ENCODE measurements at places on chromosomes 7 and 10. TPM values are rescaled to one million over a fixed set of nuclear protein-coding genes. Genes with fewer than 3 reads are reported as not detected.
A peak's percentile ranks its signal among the peaks of the same experiment; 100 is the strongest.

- DNase-seq, result peak; percentile 57
These were observed 19.3 kb downstream of the RAB11FIP2 start for GRCh38 chr10:118027397-118027796.

DNA sequence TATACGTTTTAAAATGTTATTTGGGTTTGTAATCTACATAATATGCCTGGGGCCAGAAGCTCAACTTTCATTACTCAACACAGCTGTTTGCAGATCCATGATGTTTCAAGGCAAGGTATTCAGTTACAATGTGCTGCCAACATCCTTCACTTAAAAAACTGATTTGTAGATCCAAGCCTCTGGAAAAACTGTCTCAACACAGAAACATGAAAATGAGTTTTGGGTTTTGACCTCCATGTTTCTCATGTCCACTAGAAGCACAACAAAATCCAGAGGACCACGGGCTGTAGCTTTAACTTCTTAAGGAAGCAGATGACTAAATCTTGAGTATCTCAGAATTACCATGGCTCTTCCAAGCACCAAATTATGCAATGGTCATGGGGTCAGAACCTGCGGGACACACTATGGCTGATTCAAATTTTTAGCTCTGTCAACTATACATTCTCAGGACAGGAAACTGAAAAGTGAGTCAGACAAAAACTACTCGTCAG, 247.1 kb upstream of the GRB10 start:
- no peak for DNase-seq

DNA sequence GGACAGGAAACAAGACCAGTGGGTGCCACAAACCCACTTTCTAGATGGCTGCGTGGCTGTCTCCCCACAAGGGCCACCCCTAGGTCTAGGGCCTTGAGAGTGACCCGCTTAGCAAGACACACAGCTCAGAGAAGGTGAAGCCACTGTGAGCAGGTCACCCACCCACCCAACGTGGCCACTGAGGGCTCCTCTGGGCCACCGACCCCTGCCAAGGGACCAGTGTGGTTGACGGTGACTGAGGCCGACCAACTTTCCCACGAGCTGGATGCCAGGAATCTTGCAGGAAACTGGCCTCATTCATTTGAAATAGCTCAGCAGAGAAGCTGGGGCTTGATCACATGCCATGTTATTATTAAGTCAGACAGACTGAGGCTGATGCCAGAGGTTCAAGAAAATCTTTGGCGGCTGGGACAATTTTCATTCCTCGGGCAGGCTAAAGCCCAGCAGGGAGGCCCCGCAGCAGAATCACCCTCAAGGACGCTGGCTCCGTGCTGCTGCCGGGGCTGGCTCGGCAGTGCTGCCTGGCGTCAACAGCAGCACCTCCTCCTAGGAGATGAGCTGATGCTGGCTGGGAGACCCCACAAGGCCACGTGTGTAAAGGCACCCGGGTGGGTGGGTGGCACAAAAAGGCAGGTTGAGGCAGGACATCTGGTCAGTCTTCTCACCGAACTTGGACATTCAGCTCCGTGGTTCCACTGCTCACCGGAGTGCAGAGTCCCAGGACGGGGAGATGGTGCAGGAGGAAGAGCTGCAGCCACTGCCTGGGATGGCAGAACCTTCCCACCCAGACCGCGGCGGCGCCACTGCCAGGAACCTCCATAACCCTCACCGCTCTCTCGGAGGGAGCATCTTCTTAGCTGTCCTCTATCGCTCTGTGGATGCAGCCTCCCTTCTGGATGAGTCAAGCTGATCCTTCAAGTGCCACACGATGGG, 57.8 kb downstream of the ZRANB1 start:
- DNase-seq, result peak; percentile 24

DNA sequence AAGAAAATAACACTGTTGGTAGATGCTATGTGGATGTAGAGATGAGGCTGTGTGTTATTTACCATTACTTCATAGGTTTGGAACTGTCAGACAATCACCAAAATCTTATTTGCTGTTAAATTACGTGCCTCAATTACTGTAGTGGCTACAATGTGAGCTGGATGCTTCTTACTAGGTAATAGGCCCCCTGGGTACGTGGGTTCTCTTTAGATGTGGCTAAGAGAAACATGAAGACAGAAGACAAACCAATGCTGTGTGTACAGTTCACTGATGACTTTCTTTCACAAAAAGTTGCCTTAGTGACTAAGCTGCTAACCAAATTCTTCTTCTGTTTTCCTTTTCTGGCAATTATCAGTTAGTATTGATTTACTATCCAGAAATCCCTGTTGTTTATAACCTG, 144.6 kb downstream of the SEMA3E start:
- no peak for DNase-seq

- peak; percentile 79 for DNase-seq
These were observed 1.1 kb downstream of the FKBP9 start for GRCh38 chr7:32958046-32959025.

- no peak for DNase-seq
These were observed 21.8 kb downstream of the PALD1 start for GRCh38 chr10:70500368-70500767.

- DNase-seq, result no peak
These were observed 466.4 kb upstream of the ZMIZ1 start for GRCh38 chr10:78602201-78602932.

The AKR1C4 gene
- not detected for total RNA-seq

The NUTM2E gene
- 0.03 TPM for total RNA-seq

The CDK13 gene
- 40.5 TPM for total RNA-seq

DNA sequence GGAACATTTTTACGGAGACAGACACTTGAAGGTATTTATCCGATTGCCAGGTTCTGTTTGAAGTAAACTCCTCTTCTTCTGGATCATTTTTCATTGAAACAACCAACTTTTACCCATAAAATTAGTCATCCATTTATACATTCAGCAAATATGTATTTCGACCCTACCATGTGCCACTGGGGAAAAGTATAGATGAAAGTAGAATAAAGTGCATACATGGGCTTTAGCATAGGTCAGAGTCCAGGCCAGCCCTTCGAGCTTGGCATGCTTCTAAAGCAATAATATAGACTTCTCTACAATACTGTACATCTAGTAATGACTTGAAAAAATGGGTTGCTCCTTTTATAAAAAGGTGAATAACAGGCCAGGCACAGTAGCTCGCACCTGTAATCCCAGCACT, 10.1 kb downstream of the SLC25A16 start:
- no peak for DNase-seq

The STEAP1B gene
- 64.1 TPM for total RNA-seq

DNA sequence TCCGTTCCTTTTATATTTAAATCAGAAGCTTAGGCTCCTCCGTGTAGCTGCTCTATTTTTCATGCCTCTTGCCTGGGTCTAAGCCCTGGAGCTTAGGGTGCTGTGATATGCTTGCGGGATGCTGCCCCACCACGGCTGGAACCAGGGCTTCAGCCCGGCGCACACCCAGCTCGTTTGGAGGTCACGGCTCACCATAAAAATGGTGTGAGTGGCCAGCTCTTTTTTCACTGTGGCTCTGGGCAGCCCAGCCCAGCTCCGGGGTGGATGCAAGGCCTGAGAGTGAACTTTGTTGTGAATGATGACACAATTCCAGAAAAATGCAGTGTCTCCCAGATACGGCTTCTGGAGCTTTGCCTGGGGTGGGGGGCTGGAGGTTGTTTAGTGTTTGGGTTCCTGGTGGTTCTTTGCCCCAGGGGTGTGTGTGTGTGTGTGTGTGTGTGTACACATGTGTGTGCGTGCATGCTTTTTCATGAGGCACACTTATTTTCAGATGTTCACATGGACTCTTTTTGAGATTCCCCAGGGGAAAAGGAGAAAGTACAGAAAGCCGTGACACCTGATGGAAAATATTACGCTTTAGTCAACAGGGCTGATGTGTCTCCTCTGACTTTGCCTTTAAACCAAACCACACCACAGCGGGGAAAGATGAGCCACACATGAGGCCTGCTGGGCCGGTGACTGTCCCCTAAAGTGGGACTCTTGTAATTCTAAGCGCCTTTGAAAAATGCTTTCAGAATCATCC, 46.2 kb downstream of the GRK5 start:
- no peak for DNase-seq

DNA sequence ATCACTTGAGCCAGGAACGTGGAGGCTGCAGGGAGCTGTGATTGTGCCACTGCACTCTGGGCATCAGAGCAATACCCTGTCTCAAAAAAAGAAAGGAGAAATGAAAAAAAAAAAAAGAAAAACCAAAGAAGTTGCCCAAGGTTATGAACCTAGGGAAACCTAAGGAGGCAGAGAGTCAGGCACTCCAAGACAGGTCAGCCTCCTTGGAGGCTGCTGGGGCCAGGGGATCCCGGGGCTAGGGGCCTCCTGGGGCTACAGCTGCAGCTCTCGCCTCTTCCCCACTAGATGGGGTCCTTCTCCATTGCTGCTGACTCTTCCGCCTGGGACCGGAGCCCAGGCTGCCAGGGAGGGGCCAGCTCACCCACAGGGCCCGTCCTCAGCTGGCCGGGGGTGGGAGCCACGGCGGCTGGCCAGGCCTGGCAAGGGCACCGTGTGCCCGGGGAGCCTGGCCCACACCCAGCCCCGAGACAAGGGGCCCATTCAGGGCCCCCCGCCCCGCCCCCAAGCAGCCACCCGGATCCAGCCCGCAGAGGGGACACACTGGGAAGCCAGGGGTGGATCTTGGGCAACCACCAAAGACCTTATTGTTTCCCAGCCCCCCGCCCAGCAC, 1.7 kb upstream of the SPACDR start:
- DNase-seq, result peak; percentile 93

- peak; percentile 91 for DNase-seq
These were observed 487.7 kb downstream of the TYW1 start for GRCh38 chr7:67484244-67484751.

GRCh38 chr10:102759497-102760210, 15.9 kb downstream of the WBP1L start:
- DNase-seq, result no peak

GRCh38 chr7:57425969-57426628, 23.9 kb upstream of the ZNF716 start:
- DNase-seq, result no peak

The NPSR1 gene
- total RNA-seq, result not detected

The MSMB gene
- not detected for total RNA-seq

- DNase-seq, result no peak
These were observed at the start of gene CALML3 for GRCh38 chr10:5524641-5525560. TSS of gene CALML3 (plus strand) at chr10:5524961. CDS start at chr10:5525086, 125 bp downstream.

- DNase-seq, result peak; percentile 96
These were observed 38.0 kb downstream of the STARD3NL start for GRCh38 chr7:38215735-38216670.

The FAM3C gene
- total RNA-seq, result 56.7 TPM

DNA sequence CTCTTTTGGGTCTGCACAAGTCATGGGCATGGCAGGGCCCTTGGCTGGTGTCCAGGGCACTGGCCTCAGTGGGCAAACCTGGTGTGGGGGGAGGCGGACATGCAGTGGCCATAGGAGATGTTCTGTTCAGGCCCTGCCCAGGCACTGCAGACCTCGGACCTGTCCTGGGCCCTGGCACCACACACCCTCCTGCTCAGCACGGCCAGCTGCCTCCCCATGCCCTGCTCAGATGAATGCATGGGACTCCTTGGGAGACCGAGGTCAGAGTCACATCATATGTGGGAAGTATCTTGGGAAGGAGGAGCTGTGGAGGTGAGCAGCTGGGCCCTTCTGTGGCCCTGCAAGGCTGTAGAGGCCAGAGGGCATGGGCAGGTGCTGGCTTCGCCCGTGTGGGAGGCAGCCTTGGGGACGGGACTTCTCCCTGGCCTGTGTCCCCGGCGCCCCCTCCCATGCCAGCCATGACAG, 130.8 kb downstream of the VIPR2 start:
- no peak for DNase-seq

DNA sequence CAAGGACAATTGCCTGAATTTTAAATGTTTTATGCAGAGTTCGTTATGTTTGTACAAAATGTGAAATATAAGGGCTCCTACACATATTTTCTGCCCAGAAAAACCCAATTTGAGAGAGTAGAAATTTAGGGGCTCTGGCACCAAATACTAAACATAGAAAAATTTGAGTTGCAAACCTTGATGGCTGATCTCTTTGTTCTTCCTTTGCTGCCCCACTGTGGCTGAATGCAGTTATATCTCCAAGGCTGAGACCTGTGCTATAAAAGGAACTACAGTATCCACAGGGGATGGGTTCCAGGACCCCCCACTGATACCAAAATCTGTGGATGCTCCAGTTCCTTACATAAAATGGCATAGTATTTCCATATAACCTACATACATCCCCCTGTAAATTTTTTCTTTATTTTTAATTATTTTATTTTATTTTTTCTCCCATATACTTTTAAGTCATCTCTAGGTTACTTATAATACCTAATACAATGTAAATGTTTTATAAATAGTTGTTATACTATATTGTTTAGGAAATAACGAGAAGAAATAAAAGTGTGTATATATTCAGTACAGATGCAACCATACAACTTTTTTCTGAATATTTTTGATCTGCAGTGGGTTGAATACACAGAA, 22.5 kb downstream of the CFAP43 start:
- peak; percentile 66 for DNase-seq

GRCh38 chr7:16847381-16847860, 34.4 kb downstream of the AGR3 start:
- DNase-seq, result no peak

DNA sequence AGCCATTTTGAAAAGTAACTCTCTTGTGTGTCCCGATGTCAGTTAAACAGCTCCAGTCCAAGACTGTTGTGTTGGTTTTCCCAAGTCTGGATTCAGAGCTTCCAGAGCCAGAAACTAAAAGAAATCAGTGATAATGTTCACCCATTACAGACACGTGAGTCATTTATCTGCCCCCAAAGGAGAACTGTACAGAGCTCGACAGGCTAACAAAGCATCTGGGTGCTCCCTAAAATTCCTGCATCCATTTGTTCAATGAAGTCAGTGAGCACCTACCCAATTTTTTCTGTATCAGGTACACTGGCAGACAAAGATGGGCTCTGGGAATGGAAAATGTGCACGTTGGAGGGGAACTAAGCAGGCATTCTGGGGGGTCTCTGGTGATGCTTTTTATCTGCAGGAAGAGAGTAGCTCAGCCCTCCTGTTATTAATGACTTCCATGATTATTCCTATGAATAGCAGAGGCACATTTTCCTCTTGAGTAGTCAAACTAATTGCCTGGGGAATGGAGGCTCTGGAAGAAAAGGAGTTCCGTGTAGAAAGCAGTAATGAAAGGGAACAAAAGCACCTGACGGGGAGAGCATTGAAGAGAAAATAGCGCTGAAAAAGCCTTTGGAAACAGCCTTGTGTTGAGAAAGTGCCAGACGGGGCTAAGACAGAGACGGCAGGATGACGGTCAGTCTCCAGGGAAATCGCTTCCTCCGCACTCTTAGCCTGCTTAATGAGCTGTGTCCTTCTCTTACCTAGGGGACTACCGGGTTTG, 75.3 kb downstream of the GAD2 start:
- DNase-seq, result no peak

DNA sequence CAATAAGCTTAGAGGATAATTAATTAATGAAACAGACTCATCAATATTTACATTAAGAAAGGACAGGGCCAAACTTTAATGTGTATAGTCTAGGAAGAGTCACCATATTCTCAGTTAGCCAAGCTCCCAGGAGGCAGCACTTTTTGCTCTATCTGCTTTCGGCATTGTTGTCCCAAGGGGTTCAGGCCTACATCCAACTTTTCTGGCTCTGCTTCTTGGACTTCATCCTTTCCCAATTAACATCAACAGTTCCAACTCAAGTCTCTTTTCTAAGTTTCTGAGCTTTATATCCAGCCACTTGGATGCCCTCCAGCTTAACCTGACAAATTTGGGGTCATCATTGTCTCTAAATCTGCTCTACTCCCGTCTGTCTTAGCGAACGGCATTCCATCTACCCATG, 42.8 kb downstream of the GLI3 start:
- no peak for DNase-seq
